ENCODE measurements at places on chromosomes 7 and 10.

DNA sequence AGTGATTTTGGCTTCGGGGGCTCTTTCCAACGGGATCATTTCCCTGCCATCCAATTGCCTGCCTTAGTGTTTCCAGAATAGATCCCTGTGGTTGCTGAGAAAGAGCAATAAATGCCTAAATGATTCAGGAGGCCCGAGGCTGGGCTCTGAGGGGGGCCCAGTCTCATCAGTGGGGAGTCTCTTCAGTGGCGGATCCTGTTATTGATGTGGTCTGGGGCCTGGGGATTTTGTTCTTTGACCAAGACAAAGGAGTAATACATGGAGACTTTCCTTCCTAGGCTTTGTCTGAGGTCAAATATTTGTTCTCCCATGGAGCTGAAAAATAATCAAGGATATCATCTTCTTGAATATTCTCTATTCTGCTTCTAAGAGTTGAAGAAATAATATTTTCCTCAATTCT, 40.8 kb downstream of the TAS2R41 start:
- DNase-seq: no peak

DNA sequence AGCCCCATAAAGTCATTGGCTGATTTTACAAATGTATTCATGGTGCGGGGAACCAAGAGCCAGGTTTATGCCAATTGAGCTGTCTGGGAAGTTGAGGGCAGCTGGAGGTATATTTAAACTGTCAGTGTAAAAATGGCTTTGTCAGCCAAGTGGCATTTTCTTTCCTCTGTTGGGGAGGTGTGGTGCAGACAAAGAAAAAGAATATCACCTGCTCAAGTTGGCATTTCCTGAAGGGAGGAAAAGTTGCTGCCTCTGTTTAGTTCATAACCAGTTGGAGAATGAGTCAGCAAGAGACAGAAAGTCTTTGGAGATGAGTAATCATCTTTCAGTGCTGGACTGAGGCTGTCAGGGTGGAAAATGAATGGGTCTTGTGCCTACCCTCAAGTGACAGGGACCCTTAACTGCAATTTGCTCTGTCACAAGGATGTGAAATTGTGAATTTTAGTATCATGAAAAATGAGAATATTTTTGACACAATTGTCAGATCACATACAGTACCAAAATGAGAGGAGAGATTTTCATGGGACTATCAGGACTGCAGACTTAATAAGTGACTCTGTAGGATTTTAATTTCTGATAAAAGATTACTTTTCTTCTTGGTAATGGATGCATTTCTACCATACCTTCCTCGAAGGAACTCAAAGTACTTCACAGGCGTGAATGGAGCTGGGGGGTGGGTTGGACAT, 137.3 kb downstream of the ANLN start:
- peak; percentile 61 for DNase-seq

DNA sequence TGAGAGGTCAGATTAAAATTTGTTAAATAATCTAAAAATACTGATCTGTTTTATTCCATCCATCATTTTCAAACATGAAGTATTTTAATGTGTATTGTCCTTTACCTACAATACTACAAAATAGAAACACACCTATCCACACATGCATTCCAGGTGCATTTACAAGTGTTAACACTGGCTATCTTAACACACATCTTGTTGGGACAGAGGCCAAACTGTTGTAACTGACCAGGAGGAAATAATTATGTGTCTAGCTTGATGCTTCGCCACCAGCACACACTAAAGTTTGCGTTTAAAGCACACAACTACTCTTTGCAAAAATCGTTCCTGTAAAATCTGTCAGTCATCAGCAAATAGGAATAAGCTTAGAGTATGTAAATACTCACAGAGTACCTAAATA, 2.8 kb downstream of the PANK1 start:
- no peak for DNase-seq

DNA sequence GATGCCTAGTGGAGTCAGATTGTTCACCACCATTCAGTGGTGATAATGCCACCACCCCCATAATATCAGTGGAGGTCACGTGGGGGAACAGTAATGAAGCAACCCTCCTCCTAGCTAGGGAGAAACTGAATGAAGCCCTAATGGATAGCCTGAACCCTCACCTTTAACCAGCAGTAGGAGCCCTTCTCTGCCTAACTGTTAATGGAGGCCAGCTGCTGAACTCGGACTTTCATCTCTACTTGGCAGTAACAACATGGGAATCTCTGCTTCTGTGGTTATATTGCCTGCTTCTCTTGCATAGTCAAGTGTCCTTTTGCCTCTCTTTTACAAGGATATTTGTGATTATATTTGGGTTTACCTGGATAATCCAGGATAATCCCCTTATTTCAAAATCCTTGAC, 1097.9 kb downstream of the REEP3 start:
- DNase-seq: no peak

DNA sequence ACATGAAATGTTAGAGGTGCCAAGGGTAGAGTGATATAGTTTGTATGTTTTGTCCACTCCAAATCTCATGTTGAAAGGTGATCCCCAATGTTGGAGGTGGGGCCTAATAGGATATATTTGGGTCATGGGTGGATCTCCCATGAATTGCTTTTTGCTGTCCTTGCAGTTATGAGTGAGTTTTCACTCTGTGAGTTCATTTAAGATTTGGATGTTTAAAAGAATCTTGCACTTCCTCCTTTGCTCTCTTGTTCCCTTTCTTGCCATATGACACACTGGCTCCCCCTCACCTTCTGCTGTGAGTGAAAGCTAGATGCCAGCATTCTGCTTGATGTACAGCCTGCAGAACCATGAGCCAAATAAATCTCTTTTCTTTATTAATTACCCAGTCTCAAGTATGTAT, 269.2 kb downstream of the ZWINT start:
- DNase-seq: no peak

- no peak for DNase-seq
Observed at GRCh38 chr10:78365694-78366093, 332.0 kb downstream of the RPS24 start.

DNA sequence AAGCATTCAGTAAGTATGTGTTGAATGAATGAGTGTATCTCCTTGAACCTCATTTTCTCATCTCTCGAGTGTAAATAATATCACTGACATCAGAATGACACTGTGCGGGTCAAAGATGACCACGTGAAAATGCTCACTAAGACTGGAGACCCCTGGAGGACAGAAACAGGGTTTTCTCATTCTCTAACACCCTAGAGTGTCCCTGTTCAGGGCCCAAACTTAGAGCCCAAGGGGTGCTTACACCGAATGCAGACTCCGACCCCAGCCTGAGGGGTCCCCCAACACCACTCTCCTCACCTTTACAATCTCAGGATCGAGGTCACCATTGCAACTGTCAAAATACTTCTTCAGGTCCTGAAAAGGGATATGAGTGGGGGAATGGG, 1.4 kb downstream of the CDK5 start:
- DNase-seq: no peak

DNA sequence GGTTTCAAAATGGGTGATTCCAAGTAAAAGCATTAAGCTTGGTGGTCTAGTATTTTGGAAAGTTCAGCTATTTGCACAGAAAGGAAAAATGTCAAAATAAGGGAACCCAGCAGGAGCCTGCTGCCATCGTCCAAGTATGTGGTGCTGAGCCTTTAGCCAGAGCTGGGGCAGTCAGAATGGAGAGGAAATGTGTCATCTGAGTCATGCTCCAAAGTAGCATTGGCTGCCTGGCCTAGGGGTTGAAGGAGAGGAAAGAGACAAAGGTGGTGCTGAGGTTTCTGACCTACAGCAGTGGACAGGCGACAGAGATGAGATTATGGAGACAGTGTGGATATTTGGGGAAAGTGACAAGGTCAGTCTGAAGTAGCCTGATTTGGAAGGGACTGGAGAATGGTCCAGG, 103.9 kb downstream of the PLCE1 start:
- DNase-seq: no peak

DNA sequence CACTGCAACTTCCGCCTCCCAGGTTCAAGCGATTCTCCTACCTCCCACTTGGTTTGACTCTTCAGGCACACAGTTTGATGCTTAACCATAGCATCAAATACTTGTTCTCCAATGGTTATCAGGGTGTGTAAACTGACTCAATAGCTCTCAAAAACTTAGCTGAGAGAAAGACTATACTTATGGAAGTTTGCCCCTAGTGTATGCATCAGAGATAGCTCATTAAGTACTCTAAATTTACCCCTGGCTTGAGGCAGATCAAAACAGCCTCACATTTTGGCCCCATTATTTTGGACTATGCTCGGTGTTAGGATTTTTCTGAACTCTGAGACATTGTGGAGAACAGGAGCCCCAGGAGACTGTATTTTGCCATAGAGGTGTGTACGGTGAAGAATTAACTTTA, 40.8 kb upstream of the SLC35B4 start:
- no peak for DNase-seq
